ENCODE measurements at places on chromosomes 7 and 10.

DNA sequence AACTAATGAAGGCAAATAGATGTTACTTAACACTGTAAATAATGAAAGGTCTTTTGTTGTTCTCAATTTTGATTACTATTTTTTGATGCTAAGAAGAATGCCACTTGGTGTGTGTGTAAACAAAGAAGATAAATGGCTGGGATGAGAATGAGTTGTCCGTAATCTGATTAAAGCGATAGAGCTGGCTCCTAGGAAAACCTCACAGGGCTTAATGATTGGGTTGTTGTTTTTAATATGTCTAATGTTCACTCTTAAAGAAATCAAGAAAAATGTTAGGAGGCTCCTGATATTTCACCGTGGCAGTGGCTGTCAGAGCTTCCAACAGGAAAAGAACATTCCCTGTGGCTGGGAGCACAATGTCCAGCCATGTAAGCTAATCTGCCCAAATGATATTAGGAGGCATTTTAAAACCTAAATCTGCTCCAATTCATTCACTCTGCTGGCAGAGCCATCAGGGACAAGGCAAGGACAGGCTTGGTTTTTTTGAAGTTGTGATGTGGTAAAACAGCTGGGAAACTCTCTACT, 243.9 kb downstream of the SNX10 start:
- DNase-seq, result no peak

DNA sequence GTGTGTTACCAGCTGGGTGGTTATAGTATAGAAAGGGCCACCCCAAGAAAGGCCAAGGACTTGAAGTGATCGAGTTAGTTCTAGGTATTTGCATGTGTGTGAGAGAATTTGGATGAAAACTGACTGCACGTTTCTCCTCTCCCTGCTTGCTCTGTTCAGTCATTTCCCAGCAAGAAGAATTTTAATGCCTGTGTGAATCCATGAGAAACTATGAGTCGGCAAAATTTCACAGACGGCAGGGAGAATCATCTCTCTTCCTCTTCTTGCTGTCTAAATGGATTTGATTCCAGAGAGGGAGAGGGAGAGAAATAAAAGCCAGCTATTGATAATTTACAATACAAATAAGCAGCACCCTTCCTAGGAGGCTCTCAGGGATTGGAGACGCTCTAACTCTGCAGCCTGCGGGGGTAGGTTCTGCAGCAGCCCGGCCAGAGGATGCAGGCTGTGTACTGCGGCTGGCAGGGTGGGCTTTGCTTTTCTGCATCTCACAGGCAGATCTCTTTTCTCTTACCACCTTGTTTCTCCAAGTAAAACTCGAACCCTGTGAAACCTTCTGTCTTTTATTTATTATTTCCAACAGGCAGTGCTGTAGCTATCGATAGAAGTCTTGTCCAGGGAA, 183.6 kb downstream of the TCF7L2 start:
- DNase-seq, result no peak

- no peak for DNase-seq
Measured at GRCh38 chr10:71156436-71156835, 55.9 kb upstream of the UNC5B start.

DNA sequence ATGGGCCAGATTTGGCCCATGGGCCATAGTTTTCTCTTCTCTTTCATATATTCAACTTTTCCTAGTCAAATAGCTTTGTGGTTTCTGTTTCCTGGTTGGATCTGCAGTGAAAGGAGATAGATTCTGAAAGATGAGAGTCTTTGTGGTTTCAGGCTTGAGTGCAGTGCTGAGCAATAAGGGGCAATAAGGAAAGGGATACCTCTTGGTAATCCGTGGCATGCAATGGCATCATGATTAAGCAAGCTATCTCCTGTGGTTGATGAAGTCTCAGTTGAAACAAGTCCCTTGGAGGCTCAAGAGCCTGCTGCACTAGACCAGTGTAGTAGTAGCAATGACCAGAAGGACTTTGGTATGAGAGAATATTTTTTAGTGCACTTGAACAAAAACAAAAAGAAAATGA, 187.7 kb upstream of the CNTNAP2 start:
- DNase-seq, result peak; percentile 3

GRCh38 chr7:101671371-101672356, 42.6 kb upstream of the MYL10 start:
- DNase-seq, result no peak

GRCh38 chr7:140062528-140063299, at the start of gene PARP12:
TSS of gene PARP12 (minus strand) at chr7:140062951. CDS start at chr7:140062847, 104 bp downstream.
- peak; percentile 79 for DNase-seq

- DNase-seq, result no peak
Measured at GRCh38 chr7:97342512-97342911, 225.0 kb downstream of the SDHAF3 start.

GRCh38 chr10:21978191-21978862, 25.2 kb downstream of the DNAJC1 start:
- DNase-seq, result peak; percentile 29

- DNase-seq, result peak; percentile 82
Measured at GRCh38 chr10:77391605-77392235, 245.9 kb downstream of the KCNMA1 start.

DNA sequence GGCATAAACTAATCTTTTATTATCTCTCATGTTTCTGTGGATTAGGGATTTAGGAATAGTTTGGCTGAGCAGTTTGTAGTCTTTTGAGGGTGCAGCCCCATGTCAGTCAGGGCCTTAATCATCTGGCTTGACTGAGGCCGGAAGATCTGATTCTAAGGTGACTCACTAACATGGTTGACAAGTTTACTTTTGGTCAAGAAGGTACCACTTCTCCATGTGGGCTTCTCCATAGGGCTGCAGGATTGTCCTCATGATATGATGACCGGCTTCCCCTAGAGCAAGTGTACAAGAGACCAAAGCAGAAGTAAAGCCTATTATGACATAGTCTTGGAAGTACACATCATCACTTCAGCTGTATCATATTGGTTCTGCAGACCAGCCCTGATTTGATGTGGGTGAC, 45.9 kb upstream of the OIT3 start:
- DNase-seq, result peak; percentile 25

- DNase-seq, result no peak
Measured at GRCh38 chr7:55939514-55940123, 12.1 kb upstream of the MRPS17 start.

- no peak for DNase-seq
Measured at GRCh38 chr10:112816033-112816430, 134.0 kb upstream of the TCF7L2 start.

GRCh38 chr10:88858491-88858890, 6.8 kb upstream of the ANKRD22 start:
- no peak for DNase-seq

- no peak for DNase-seq
Measured at GRCh38 chr7:18498341-18498740, 2.8 kb downstream of the HDAC9 start.

DNA sequence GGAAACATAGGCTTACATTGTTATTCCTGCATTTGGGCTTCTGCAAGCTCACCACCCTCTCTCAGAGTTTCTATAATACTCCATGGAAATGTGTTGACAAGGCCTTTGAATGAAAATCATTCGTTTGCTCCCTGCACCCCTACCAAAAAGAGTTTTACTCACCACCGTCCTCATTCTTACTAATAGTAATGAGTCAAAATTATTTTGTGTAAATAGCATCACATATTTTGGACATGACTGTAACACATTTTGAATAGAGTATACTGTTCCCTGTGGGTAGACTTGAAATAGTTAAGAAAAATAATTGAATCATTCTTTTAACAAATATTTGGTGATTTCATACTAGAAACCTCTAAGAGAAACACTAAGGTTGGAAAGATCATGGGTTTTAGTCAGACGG, 84.6 kb downstream of the AKAP9 start:
- DNase-seq, result peak; percentile 23

DNA sequence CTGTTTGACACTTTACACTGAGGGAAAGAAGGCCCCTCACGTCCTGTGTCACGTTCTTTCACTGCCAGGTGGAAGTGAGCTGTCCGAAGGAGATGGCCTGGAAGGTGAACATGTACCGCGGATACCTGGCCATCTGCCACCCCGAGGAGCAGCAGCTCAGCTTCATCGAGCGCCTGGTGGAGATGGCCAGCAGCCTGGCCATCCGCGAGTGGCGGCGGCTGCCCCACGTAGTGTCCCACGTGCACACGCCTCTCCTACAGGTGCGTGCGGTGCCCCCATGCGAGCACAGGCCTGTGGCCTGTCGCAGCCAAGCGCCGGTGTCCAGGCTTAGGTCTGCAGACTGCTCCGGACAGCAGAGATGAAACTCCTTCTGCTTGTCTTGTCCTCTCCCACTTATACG, 103.4 kb downstream of the TRRAP start:
- DNase-seq, result no peak

- DNase-seq, result peak; percentile 39
Measured at GRCh38 chr7:33334349-33334748, 205.0 kb downstream of the BBS9 start.

- DNase-seq, result peak; percentile 60
Measured at GRCh38 chr10:100043796-100044195, 34.0 kb upstream of the DNMBP start.

DNA sequence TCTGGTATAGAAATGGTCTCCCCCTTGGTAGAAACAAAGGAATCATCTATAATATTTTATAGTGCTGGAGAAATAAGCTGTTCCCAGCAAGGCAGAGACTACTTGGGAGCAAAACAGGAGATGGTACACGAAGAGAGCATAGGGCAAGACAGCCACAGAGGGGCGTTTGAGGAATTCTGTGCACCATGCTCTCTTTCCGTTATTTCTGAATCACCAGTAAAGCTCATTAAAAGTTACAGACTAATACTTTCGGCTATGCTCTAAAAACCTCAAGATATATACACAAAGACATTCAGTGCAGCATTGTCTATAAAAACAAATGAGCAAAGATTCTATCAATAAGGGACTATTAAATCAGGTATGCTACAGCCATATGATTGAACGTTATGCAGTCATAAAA, 68.5 kb upstream of the FHIP2A start:
- no peak for DNase-seq

DNA sequence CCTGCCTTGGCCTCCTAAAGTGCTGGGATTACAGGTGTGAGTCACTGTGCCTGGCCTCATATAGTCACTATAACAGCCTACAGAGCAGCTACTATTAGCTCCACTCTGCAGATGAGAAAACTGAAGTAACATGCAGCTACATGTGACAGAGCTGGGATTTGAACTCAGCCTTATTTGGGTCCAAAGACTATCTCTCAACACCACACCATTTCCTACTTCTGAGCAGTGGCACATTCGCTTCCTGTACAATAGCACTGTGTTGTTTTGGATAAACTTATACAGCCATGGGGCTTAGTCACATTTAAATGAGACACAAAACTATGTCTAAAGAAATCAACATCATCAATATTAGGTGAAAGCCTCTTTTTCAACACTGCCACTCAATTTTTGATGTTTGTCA, 69.8 kb upstream of the DNAJB12 start:
- DNase-seq, result no peak

DNA sequence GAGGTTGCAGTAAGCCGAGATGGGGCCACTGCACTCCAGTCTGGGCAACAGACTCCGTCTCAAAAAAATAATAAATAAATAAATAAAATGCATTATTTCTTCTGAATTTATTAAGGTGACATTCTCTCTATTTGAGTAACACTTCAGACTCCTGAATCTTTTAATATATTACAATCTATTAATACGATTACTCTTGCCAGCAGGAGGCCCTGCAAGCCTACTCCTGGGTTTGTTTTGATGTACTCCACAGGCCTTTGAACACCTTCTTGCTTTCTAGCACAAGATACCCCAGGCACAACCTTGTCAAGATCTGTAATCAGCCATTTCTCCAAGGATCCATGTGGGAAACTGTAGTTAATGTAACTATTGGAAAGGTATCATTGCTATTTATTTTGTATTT, 63.5 kb downstream of the COBL start:
- peak; percentile 35 for DNase-seq

GRCh38 chr7:92749327-92749755, 87.0 kb downstream of the CDK6 start:
- DNase-seq, result no peak
